CD4-positive, alpha-beta T cell (primary cell): ENCODE measurements at places on chromosomes 7 and 10.

- DNase-seq: peak; percentile 45
These were observed 46.9 kb downstream of the AHCYL2 start for GRCh38 chr7:129271500-129272355.

DNA sequence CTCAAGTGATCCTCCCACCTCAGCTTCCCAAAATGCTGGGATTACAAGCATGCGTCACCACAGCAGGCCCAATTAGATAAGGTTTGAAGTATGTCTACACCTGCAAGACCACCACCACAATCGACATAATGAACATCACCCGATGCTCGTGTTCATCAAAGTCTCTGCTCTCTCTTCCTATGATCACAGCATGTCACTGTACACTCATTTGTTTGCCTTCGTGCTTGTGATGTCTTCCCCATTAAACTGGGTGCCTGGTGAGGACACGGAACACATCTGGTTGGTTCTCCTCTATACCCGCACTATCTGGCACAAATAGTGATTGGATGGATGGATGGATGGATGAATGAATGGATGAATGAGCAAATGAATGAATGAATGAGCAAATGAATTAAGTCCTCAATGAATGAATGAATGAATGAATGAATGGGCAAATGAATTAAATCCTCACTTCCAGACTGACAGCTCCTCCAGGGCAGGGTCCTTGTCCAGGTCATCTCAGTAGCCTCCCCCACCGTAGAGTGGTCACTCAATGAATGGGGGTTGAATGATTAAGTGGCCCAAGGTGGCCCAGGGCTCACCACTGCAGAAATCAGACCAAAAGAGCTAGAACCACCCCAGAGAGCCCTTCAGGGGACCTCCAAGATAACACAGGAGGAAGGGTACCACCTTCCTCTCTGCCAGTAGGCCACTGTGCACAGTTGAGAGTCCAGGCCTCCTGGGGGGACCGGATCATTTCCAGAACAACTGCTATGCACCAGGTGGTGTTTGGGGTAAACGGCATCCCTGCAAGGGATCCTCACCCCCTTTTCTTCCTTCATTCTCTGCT lies 101.9 kb upstream of the TNRC18 start:
- no peak for DNase-seq

DNA sequence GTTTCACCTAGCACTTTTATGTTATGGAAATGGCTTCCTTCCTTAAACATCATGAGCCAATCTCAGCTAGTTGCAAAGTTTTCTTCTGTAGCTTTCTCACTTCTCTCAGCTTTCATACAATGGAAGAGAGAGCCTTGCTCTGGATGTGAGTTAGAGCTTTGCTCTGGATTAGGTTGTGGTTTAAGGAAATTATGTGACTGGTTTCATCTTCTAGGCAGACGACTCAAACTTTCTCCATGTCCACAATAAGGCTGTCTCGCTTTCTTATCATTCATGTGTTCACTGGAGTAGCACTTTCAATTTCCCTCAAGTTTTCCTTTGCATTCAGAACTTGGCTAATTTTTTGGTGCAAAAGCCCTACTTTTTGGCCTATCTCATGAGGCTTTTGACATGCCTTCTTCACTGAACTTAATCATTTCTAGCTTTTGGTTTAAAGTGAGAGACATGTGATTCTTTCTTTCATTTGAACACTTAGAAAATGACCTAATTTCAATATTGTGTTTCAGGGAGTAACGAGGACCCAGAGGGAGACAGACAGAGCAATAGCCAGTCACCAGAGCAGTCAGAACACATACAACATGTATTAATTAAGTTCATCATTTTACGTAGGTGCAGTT lies 49.8 kb downstream of the CNOT4 start:
- no peak for DNase-seq

DNA sequence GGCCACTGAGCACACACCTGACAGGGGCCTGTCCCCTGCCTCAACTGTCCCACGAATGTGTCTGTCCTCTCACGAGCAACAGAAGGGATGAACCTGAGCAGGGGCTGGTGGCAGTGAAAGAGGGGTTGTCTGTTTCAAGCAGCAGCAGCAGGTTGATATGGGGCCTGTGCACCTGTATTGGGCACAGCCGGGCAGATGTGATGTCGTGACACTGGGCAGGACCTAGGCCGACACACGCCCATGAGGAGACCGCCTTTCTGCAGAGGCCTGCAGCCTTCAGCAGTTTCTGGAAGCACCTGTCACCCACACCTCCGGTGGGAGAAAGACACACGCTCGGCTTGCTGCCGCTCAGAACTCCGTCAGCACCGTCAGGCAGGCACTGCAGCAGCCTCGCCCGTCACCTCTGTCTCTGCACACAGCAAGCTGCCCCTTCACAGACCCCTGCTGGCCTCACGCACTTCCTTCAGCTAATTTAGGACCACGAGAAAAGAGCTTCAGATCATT lies 48.5 kb downstream of the AMZ1 start:
- no peak for DNase-seq

GRCh38 chr7:132117636-132118035 lies 458.6 kb downstream of the PLXNA4 start:
- DNase-seq: no peak

DNA sequence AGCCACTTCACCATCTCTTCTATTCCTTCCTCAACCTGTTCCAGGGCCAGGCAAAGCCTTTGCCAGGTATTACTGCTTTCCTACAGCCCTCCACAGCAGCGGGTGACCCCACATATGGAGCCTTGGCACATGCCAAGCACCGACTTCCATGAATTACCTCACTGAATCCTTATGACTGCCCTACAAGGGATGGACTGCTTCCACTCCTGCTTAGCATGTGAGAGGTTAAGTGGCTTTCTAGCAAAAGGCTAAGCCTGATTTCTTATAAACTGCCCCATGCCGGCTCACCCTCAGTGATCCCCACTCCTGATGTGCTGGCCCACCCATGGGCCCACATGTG lies 44.0 kb upstream of the PDLIM1 start:
- DNase-seq: no peak

DNA sequence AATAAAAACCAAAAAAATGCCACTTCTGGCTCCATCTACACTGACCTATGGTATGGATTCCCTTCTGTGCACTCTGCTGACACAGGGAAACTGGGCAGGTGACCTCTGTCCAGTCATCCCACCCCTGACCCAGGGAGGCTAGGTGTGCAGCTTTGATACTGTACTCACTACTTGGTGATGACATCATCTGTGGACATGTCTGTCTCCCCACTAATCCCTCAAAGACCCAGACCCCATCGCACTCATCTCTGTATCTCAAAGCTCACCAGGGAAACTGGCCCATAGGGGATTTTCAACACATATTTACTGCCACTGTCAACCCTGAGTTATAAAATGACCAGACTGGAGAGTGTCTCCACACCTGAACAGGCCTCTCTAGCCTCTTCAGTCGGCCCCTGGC lies 10.6 kb downstream of the SGMS1 start:
- no peak for DNase-seq

DNA sequence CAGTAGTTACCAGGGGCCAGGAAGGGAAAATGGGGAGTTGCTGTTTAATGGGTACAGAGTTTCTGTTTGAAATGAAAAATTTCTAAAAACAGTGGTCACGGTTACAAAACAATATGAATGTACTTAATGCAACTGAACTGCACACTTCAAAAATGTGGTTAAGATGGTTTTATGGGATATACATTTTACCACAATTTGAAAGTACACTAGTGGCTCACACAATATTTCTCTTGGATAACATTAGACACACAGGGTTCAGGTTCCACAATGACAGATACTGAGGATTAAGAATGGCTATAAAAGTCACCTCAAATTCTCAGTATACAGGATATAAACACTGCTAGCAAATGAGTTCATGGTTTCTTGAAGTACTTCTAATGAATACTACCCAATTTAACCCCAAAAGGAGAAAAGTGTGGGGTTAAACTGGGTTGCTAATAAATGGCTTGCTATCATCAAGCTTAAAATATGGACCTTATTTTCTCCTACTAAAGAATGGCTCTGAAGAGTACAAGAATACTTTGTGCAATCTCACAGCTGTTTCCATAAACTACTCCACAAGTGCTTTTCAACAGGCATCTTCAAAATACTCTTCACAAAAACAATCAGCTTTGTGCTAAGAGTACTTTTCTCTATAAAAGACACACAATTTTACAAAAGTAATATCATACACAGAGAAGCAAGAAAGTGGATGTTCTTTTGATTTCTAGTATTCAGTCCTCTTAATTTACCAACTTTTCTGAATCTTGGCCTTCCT lies 92.9 kb downstream of the SRPK2 start:
- no peak for DNase-seq

- DNase-seq: peak; percentile 38
These were observed 256.2 kb downstream of the ELFN1 start for GRCh38 chr7:1925973-1926907.

GRCh38 chr7:48033922-48034321 lies 1.4 kb upstream of the C7orf57 start:
- DNase-seq: no peak

GRCh38 chr7:25388681-25389080 lies 160.4 kb upstream of the NPVF start:
- no peak for DNase-seq

- no peak for DNase-seq
These were observed 229.7 kb downstream of the ELMO1 start for GRCh38 chr7:37218956-37219355.

DNA sequence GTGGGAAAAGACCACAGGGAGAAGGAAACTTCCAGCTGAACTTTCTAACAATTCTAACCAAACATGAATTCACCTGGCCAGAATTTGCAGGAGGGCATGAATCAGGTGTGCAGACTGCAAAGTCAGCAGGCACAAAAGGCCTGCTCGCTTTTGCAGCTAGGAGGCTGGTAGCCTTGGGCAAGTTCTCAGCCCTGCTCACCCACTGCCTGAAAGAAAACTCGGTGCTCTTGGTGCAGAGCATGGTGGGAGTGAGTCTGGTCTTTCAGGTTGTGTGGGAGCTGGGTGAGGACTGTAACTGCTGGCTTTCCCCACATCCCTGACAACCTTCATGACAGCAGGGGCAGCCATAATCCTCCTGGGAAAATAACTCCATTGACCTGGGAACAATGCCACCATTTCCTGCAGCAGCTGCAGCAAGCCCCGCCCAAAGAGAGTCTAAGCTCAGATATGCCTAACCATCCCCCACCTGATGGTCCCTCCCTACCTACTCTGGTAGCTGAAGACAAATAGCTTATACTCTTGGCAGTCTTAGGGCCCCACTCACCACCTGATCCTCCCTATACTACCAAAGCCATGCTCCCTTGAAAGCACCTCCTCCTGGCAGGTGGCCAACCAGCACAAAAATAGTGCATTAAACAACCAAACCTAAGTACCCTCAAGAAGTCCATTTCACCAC lies 31.6 kb downstream of the ZNF117 start:
- no peak for DNase-seq

DNA sequence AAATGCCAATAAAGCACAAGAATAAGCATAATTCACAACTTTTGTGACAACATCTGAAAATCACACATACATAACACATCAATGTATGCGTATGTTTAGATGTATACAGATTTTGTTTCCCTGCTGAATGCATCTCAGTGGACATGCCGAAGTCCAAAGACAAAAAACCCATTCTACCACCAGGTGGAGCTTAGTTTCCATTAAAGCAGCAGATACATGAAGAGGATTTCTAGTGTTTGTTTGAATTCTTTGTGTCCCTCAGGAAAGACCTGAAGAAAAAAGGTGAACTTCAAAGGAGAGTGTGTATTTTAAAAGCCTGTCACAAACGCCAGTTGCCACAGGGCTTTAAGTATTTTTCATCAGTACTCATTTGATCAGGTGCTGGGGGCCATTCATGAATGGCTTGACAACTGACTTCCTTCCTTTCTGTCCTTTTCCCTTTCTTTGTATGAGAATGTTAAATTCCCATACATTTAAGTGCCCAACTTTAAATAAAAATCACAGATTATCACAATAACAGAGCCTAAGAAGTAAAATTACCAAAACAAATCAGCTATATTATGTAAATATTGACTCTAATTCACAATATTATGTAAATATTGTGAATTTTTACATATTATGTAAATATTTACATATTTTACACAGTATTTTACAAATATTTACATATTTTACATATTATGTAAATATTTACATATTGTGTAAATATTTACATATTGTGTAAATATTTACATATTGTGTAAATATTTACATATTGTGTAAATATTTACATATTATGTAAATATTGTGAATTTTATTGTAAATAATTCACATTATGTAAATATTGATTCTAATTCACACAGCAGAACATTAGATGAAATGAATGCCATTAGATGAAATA lies 343.0 kb downstream of the CRPPA start:
- DNase-seq: no peak

DNA sequence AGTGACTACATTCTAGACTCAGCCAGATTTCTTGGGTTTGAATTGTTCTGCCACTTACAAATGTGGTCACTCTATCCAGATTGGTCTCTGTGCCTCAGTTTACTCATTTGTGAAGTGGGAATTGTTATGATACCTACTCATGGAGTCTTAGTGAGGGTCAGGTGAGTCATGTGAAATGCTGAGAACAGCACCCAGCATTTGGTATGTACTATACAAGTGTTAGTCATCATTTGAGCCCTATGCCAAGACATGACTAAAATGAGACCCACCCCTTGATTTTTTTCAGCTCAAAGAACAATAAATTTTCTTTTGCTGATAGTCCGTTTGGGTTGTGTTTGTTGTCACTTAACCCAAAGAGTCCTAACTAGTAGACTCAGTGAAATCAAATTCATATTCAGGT lies 92.8 kb downstream of the CHN2 start:
- no peak for DNase-seq

DNA sequence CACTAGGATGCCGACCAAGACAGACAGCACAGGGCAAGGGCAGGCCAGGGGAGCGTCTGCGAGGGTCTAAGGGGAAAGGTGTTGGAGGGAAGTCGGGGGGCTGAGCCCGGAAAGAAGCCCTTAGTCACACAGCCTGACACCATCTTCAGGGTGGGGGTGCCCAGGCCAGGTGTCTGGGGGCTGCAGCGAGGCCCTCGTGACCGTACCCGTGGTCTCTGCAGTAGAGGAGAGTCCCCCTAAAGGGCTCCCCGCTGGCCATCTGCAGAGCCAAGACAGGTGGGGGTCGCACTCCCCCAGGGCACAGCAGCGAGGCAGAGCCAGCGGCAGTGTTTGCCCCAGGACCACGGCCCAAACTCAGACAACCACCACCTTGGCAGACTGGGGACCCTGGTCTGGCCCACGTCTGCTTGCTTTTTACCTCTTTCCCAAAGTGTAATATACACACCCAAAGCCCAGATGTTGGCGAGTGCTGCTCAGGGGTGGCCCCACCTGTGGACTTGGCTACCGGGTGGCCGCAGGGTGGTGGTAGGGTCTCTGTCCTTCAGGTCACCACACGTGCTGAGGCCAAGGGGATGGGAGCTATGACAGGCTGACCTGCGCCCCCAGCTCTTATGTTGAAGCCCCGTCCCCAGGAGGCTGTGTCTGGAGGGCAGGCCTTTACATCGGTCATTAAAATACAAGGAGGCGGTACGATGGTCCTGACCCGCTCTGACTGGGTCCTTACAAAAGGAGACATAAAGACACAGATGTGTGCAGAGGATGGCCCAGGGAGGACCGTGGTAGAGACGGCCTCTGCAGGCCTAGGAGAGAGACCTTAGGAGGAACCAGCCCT lies 107.4 kb downstream of the DNAJB6 start:
- no peak for DNase-seq
